NCI-H526 (cell line): ENCODE measurements at places on chromosomes 1 and 21.

- no peak for DNase-seq
Observed at GRCh38 chr1:208117409-208117808, 126.8 kb downstream of the PLXNA2 start.

DNA sequence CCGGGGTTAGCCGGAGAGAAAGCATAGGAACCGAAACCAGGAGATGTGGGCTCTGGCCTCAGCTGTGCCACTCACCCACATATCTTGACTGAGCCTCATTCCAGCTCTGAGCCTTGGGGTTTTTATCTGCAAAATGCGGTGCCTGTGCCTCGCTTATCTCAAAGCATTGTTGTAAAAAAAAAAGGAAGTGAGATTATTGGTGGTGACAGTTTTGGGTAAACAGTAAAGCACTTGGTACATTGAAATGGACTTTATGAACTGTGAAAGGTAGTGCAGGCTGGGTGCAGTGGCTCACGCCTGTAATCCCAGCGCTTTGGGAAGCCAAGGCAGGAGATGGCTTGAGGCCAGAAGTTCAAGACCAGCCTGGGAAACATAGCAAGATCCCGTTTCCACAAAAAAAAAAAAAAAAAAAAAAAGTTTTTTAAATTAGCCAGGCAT is 3.8 kb downstream of the PTAFR start:
- DNase-seq, result no peak

DNA sequence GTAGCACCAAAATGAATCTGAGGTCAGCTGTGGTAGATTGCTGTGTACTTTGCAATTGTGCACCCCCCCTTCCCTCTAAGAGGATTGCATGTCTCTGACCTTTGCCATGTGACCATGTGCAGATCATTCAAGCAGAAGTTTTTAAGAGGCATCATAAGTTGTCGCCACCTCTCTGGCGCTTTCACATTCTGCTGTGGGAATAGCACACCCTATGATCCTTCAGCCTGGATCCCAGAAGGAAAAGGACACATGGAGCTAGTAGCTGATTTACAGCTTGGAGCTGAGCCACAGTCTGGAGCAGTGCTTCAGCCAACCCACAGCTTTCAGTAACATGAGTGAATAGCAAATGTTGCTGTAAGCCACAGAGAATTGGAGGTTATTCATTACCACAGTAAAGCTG is 158.5 kb downstream of the TSEN15 start:
- peak; percentile 53 for DNase-seq

DNA sequence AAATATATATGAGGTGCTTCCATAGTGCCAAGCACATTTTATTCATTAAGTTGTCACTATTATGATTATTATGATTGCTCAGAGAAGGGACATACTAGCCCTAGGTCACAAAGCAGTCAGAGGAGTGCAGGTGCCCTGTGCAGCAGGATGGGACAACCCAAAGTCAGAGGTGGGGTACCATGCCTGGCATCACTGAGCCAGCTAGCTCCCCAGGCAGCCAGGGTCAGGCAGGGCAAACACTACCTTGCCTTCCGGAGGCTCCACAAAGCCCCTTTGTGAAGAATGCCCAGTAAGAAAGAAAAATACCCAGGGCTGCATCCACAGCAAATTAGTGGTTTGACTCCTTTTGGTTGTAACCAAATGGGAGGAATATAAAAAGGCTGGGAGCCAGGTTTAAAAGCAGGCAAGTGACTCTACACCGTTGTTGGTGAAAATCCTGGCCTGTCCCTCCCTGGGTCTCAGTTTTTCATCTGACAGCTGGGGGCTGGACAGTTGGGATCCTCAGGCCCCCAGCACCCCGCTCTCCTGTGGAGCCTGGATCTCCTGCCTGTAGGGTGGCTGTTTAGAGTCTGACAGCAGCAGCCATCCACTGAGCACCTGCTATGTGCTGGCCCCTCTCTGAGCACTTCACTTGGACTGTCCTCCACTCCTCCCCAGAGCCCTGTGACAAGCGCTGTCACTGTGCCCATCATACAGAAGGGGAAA is 98.8 kb downstream of the GLIS1 start:
- no peak for DNase-seq

DNA sequence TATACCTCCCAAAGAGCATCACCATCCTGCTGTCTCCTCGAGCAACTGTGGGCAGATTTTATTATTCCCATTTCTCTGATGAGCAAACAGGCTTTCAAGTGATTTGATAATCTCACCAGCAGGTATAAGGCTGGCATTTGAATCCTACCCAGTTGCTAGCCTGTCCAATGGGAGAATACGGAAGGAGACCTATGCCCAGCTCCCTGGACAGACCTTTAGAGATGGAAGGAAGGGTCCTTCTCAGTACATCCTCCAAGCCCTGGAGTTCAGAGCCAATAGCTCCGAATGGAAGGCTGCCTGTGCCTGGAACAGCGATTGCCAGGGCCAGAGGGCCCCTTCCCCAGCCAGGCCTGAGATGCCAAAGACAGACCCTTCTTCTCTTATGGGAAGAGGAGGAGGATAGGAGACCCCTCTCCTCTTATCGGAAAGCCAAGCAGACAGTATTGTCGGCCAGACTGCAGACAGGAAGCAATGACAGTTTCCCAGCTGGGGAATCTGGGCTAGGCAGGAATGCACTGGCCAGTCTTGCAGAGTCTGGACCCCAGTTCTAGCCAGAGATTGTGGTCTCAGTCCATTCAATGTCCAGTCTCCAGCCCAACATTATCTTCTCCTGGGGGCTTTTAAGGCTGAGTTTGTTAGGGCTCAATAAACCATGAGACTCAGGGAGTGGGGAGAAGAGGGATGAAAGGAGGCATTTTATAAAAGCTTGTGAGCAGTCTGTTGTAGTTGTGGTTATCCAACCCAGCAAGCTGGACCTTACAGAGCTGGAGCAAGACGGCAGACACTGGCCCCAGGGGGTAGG is 2.0 kb downstream of the IFFO2 start:
- no peak for DNase-seq

DNA sequence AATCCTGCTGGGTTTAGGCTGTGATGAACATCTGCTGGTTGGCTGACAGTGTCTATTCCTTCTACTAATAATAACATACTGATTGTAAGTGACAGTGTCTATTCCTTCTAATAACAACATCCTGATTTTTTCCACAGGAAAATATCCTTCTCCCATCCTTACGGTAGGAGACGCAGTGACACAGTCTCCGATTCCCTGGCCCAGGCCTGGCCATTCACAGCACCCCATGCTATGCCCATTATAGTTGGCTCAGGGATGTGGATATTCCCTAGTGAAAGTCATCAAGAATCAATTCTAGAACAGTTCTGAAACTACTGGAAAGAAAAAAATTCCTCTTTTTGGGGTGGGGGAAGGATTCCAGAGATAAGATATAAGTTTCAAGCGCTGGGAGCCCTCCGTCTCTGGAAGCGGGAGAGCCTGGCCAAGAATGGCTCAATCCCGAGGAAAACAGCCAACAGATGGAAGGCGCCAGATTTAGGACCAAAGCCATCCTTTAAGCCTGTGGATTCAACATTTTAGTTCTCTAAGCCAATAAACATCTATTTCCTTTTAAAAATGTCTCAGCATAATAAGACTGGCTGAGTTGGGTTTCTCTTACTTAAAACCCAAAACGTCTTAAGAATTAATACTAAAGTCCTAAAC is 88.6 kb downstream of the GPATCH2 start:
- no peak for DNase-seq
